ENCODE measurements at places on chromosomes 7 and 10.

DNA sequence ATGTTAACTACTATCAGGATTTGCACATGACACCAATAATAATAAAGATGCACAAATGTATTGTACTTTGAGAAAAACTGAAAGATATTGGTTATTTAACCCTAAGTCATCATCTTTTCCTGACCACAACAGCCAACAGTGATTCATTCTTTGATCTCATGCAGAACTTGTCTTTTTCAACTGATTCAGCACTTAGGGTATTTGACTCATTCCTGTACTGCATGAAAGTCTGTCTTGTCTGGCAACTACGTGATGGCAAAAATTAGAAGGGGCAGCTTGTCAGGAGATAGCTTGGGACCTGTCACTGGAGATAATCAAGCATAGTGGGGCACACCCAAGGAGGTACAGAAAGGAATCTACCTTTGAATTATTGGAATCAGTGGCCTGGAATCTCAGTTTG is 77.8 kb upstream of the LRRC17 start:
- DNase-seq: no peak

- DNase-seq: no peak
Observed at GRCh38 chr7:132352800-132353199, 223.5 kb downstream of the PLXNA4 start.

DNA sequence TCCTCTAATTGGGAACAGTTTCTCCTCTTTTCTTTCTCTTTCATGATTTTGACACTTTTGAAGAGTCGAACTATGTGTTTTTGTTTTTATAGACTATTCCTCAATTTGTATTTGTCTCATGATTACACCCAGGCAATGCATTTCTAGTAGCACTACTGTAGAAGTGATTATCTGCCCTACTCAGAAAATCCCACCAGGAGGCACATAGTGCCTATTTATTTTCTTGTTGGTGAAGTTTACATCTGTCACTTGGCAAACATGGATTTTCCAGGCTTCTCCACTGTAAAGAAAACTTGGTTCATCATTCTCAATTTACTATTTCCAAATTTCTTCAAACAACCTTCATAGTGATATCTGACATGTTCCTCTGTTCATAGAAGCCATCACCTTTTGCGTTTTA is 893.9 kb downstream of the CCSER2 start:
- DNase-seq: no peak

DNA sequence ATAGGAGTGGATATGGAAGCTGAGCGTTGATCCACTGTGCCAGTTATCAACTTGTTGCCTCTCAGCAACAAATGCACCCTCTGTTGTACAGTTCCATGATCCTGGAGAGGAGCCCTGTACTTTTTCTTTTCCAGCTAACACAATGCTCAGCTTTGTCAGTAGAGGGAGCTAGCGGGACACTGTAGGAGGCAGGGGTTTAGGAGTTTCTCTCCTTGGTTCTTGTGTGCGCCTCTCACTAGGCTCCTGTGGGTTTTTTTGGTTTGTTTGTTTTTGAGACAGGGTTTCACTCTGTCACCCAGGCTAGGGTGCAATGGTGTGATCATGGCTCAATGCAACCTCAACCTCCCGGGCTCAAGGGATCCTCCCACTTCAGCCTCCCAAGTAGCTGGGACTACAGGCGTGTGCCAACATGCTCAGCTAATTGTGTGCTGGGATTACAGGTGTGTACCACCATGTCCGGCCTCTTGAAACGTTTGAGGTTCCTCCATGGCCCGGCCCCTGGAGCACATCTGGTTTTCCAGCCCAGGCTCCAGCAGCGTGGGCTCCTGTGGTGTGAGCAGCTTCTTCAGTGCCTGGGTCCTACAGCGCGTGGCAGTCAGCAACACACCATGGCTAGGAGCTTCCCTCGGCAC is 12.0 kb upstream of the MARVELD1 start:
- DNase-seq: peak; percentile 71

DNA sequence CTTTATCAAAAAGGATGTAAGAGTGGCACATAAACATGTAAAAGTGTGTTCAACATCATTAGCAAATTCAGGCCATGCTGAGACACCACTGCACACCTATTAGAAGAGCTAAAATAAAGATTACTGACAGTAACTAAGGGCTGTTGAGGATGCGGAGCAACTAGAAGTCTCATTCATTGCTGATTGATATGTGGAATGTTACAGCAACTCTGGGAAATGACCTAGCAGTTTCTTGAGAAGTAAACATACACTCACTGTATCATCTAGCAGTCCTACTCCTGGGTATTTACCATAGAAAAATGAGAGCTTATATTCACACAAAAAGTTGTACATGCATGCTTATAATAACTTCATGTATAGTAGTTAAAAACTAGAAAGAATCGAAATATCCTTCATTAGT is 77.3 kb downstream of the CCSER2 start:
- no peak for DNase-seq

- no peak for DNase-seq
Observed at GRCh38 chr7:79506481-79506880, 53.0 kb upstream of the MAGI2 start.

DNA sequence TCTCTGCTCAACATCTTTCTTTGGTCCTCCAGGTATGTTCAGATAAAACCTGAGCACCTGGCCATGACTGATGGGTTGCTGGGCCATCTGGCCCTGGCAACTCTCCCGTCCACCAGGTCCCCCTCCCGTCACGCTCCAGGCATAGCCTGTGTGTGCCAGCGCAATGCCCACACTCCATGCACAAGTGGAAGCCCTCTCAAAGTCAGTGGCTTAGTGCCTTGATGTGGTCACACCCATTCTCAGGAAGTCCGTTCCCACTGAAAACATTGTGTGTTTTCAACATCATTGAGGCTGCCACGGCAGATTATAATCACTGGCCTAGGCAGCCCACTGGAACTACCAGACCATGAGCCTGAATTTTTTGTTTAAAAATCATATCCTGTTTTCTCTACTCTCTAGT is 170.6 kb upstream of the LANCL2 start:
- no peak for DNase-seq

- no peak for DNase-seq
Observed at GRCh38 chr10:30431435-30431911, 2.5 kb upstream of the MAP3K8 start.

DNA sequence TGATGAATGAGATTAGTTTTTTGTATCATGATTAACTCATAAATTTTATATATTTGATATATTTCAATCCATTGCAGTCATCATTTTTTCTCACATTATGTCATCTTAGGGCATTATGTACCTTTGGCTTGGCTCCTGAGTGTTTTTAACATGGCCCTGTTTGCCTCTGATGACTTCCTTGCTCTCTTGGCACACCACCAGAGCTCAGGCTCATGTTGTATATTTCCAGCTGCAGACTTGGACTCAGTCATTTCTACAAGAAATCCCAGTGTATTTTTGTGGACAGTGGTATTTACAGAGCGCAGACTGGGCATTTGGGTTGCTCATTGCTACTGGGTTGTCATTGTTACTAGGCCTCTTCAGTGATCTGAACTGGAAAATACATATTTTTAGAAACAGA is 188.5 kb downstream of the ADRA2A start:
- DNase-seq: no peak

Measured in mucosa of gallbladder (tissue), 1 donor.